ENCODE measurements at places on chromosomes 16 and 17.

- DNase-seq: no peak
Measured at GRCh38 chr17:64788286-64789060, 126.4 kb upstream of the SMURF2 start.

GRCh38 chr16:58503166-58503862 is 3.4 kb downstream of the NDRG4 start:
- no peak for DNase-seq

DNA sequence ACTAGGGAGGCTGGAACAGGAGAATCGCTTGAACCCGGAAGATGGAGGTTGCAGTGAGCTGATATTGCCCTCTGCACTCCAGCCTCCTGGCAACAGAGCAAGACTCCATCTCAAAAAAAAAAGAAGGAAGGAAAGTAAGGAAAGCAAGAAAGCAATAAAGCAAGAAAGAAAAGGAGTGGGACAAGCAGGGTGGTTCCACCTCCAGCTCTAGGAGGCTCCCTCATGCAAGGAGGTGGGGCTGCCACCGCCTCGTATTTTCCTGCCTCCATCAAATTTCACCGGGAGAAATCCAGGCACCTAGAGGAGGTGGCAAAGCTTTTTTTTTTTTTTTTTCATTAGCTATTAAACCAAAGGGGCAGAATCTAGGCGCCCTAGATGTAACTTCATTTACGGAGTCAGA is 1.0 kb downstream of the CYB561 start:
- no peak for DNase-seq

- DNase-seq: no peak
Measured at GRCh38 chr16:8816967-8817655, 19.5 kb downstream of the PMM2 start.

- DNase-seq: no peak
Measured at GRCh38 chr17:27623614-27624013, 7.4 kb upstream of the LGALS9 start.

DNA sequence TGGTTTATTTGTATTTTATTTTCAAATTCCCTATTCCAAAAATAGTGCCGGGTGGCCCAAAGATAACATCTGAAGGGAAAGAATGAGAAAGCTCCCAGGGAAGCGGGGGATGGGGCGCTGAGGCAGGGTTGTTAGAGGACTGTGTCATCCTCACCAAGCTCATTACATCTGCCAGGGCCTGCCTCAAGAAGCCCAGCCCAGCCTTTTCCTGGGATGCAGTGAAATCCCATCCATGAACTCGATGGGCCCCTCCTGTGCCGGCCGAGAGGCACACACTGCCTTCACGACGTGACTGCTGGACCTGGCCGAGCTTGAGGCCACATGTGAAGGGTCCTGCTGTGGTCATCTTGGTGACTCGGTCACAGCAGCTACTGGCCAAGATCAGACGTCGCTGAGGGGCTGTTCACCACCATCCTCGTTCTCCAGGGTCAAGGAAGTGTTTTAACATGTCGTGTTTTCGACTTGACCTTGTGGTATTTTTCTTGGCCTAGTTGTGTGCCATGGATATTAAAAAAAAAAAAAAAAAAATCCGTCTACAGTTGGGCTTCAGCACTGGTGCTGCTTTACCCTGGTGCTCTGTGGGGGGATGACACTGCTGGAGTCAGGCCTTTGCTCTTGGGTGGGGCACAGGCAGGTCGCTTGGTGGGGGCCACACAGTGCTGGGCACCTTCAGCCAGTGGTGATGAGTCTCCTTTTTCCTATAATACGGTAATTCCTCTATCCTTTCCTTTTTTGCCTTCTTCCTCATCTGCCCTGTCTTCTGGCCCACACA is 4.9 kb downstream of the TIMM22 start:
- DNase-seq: no peak

DNA sequence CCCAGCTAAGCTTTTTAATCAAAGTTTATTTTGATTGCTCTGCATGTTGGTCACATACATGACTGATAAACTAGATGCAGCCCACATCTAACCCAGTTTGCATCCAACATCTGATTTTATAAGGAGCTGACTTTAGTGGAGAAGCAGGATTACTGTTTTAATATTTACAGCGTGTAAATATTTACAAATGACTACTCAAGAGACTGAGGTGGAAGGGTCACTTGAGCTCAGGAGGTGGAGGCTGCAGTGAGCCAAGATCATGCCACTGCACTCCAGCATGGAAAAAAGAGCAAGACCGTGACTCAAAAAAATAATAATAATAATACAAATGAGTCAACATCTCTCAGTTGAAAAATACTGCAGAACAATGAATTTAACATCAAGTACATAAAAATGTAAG is 50.8 kb downstream of the PARN start:
- no peak for DNase-seq

- no peak for DNase-seq
Measured at GRCh38 chr16:819336-820043, 19.0 kb upstream of the GNG13 start.

GRCh38 chr17:81726004-81726403 is 13.9 kb downstream of the SLC25A10 start:
- no peak for DNase-seq

DNA sequence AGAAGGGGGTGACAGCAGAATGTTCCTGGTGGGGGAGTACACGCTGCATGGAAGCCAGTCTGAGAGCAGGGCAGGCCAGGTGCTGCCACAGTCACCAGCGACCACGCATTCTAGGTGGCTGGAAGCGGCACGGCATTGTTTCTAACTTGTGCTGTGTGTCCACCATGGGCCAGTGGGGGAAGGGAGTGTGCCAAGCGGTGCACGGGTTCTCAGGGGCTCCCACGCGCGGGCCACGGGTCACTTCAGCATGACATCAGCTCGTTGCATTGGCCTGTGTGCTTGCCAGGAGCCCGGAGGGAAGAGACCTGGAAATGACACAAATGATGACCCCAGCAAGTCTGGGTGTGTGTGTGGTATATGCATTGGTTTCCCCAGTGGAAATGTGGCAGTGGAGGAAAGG is 164.9 kb upstream of the PLCG2 start:
- DNase-seq: no peak

GRCh38 chr17:63132459-63132911 is 166.4 kb downstream of the TANC2 start:
- no peak for DNase-seq

DNA sequence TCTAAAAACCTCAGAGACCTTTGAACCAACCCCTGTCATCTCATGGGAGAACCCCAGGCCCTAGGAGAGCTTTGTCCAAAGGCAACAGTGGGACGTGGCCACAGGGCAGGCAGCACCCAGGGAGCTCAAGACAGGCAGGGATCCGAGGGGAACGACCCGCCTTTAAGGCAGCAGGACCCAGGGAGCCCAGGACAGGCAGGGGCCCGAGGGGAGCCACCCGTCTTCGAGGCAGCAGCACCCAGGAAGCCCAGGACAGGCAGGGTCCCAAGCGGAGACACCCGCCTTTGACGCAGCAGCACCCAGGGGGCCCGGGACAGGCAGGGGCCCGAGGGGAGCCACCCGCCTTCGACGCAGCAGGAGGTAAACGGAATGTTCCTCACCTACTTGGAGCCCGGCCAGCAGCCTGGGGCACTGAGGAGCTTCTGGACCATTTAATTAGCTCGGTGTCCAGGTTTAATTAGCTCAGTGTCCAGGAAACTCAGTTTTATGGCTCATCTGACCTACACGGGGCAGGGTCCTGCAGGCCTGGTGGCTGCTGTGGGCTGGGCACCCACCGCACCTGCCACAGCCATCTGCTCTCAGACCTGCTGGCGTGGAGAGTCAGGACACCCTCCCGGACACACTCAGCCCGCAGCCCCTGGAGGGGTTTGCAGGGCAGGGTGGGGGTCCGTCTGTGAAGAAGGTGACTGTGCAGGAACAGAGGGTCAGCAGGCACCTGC is 24.4 kb downstream of the PIEZO1 start:
- DNase-seq: no peak

DNA sequence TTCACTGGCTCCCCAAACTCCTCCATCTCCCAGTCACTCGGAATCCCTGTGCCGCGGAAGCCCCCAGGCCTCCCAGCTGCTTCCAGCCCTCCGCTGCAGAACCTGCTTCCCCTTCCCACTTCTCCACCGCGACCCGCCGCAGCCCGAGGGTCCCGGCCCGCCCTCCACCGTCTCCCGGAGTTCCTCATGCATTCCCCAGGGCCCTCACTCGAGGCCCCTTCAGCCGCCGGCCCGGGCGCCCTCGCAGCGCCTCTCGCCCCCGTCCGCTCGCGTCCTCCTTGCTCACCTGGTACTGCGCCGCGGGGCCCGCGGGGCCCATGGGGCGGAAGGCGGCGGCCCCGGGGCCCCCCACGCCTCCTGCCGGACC is 329 bp downstream of the SMARCD2 start:
- DNase-seq: peak; percentile 43

DNA sequence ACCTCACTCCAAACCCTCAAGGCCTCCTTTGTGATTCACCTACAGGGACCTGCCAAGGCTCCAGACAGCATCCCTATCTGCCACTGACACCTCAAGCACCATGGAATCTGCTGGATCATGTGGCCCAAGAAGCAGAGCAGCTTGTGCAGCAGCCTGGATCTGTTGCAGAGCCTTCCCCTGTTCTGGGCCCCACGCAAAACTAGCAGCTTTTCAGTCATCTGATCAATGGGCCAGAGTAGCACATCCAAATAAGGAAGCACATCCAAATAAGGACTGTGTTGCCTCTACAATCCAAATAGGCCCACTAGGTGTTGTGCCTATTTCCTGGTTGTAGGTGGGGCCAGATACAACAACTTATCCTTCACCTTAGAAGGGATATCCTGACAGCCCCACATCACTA is 97.1 kb upstream of the GNAO1 start:
- no peak for DNase-seq

DNA sequence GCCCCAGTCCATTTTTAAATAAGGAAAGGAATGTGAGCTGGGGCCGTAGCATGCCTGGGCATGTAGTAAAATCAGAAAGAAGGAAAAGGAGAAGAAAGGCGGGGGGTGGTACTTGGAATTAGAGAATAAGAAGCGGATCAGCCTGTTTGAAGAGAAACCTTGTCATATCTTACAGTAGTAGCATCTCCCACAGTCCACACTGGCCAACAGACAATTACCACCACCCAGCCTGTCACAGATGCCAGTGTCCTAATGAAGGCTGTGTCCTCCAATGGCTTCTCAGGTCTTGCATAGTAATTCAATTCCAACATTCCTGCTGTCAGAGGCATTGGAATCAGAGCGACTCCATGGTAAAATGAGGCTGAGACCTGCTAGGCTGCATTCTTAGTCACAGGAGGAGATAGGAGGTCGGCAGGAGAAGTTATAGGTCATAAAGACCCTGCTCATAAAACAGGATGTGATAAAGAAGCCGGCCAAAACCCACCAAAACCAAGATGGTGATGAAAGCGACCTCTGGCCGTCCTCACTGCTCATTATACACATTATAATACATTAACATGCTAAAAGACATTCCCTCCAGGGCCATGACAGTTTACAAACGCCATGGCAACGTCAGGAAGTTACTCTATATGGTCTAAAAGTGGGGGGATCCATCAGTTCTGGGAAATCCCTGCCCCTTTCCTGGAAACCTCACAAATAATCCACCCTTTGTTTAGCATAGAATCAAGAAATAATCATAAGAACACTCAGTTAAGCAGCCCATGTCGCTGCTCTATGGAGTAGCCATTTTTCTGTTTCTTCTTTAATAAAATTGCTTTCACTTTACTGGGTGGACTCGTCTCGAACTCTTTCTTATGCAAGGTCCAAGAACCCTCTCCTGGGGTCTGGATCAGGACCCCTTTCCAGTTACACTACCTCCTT is 9.6 kb upstream of the AKAP10 start:
- DNase-seq: no peak

DNA sequence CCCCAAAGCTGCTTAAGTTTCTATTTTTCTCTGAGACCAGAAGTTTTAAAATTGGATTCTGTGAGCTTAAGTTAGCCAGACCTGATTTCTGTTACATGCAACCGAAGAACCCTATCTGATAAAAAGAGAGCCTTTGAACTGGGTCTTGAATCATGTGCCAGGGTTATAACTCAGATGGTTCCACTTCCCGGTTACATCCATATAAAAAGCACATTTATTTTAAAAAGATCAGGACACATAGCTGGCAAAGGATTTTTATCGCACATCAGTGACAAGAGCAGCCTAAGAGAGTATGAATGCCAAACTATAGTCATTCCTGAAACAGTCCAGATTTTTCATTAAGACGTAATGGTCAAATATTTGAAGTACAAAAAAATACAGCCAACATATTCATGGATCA is 32.5 kb upstream of the CLEC3A start:
- DNase-seq: no peak

GRCh38 chr16:79296491-79296890 is 304.0 kb downstream of the MAF start:
- no peak for DNase-seq

DNA sequence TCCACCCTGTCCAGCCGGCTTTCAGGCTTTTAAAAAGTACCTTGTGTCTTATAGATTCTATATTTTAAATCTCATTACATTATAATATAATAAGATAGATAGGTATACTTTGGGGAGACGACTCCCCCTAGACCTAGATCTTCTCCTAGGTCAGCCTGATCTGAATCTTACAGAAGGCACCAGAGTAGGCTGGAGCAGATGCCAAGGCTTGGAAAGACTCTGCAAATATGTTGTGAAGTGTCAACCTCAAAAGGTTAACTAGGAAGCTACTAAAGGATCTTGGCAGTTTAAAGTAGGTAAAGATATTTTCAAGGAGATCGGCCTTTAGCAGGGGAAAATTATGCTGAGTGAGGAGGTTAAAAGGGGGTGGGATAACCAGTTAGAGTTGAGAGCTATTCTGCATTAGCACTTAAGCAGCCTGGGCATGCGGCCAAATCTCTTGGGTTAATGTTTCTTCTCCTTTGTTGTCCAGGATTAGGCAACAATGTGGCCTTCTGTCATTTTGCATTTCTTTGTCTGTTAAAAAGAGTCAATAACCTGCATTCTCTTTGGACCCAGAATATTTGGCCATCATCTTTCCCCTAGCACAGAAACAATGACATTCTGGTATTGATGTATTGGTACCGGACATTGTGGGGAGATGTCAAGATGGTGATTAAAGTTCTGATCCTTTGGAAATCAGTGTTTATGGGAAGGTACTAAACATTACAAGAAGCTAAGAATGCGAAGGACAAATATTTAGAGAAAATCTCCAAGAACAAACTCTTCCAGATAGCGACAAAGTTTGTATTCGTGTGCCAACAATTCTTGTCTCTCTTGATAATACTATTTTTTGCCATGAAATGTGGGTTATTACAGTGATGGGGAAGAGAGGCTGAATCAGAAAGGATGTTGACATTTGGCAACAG is 51.2 kb upstream of the DHX40 start:
- DNase-seq: no peak

DNA sequence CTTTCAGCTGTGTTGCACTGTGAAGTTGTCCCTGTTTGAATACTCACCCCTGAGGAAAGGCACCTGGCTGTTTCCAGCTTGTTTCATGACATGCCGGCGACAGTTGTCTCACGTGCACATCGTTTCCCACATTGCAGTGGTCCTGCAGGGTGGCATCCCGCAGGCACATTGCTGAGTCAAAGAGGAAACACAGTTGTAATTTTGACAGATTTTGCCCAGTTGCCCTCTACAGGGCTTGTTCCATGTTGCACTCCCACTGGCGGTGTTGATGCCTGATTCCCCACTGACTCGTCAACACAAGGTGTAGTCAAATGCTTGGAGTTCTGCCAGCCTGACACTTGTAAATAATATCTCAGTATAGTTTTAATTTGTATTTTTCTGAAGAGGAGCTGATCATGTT is 23.8 kb downstream of the EPN2 start:
- DNase-seq: no peak
